Ureter (tissue), 1 donor: ENCODE measurements at places on chromosomes 4 and X. TPM values are rescaled to one million over a fixed set of nuclear protein-coding genes. Genes with fewer than 3 reads are reported as not detected.

DNA sequence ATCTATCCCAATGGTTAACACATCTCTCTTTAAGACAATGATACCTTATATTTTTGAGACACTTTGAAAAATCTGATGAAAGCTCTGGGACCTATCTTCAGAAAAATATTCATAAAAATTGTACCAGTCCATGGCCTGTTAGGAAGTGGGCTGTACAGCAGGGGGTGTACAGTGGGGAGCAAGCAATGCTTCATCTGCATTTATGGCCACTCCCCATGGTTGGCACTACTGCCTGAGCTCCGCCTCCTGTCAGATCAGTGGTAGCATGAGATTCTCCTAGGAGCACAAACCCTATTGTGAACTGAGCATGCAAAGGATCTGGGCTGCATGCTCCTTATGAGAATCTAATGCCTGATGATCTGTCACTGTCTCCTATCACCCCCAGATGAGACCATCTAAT, 42.6 kb downstream of the C4orf51 start:
- no peak for DNase-seq

Gene UGT2A2
- total RNA-seq = not detected

Gene GAGE12J
- not detected for total RNA-seq

- no peak for DNase-seq
Observed at GRCh38 chr4:13196721-13197120, 287.4 kb downstream of the RAB28 start.

Gene MGARP
- 0.75 TPM for total RNA-seq

Gene ABCB7
- total RNA-seq = 20.7 TPM

GRCh38 chrX:88397551-88397950, 349.5 kb upstream of the CPXCR1 start:
- no peak for DNase-seq

GRCh38 chr4:78481180-78481579, 70.4 kb upstream of the ANXA3 start:
- DNase-seq = no peak

DNA sequence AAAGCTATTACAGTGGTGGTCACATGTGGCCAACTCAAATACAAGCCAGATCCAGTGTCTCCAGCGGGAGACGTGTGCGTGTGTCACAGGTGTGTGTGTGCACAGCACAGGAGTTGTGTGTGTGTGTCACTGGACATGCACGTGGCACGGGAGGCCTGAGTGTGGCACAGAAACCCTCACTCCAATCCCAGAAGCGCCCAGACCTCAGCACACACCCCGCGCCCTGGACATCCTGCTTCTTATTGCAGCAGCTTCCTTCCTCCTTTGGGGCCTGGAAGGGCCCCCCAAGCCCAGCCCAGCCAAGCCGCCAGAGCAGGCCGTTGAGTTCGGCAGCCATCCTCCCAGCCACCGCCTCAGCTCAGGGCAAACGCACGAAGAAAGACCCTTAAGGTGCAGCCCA, 37.9 kb downstream of the ACOX3 start:
- DNase-seq = no peak

- DNase-seq = no peak
Observed at GRCh38 chrX:31132821-31133241, 61.0 kb upstream of the FTHL17 start.

GRCh38 chr4:156775813-156776212, 195.8 kb downstream of the PDGFC start:
- DNase-seq = no peak

Gene SERTM2
- 5.6 TPM for total RNA-seq

DNA sequence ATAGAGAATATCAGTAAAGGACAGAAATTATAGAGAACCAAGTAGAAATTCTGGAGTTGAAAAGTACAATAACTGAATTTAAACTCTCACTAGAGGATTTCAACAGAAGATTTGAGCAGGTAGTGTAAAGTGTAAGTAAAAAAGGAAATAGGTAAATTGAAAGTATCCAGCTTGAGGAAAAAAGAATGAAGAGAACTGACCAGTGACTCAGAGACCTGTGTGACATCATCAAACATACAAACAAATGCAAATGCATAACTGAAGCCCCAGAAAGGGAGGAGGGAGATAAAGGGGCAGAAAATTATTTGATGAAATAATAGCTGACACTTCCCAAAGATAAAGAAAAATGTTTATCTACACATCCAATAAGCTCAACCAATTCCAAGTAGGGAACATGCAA, 8.3 kb upstream of the SPON2 start:
- DNase-seq = no peak
